Foreskin keratinocyte (primary cell): ENCODE measurements at places on chromosomes 6 and 20. TPM values are rescaled to one million over a fixed set of nuclear protein-coding genes. Genes with fewer than 3 reads are reported as not detected.

PARD6B gene
- polyA plus RNA-seq: 1.0 and 1.1 TPM in 2 replicates

NKX2-2 gene
- polyA plus RNA-seq: not detected in 2 replicates

BCAS4 gene
- 20.6 and 23.5 TPM in 2 replicates for polyA plus RNA-seq

TRIM38 gene
- polyA plus RNA-seq: 2.9 and 3.0 TPM in 2 replicates

GPX6 gene
- polyA plus RNA-seq: not detected in 2 replicates

TRIM10 gene
- polyA plus RNA-seq: not detected in 2 replicates

OR2J3 gene
- polyA plus RNA-seq: not detected in 2 replicates

NR2E1 gene
- polyA plus RNA-seq: not detected in 2 replicates

RIPOR2 gene
- not detected in 2 replicates for polyA plus RNA-seq

ZC2HC1B gene
- polyA plus RNA-seq: not detected in 2 replicates

SIGLEC1 gene
- not detected in 2 replicates for polyA plus RNA-seq

OR2J2 gene
- not detected in 2 replicates for polyA plus RNA-seq

SLC32A1 gene
- polyA plus RNA-seq: not detected in 2 replicates

PRPF6 gene
- 40.3 and 42.6 TPM in 2 replicates for polyA plus RNA-seq

DLL1 gene
- polyA plus RNA-seq: 5.8 and 11.3 TPM in 2 replicates

CRIP3 gene
- polyA plus RNA-seq: 0.25 and 0.37 TPM in 2 replicates

RHAG gene
- not detected in 2 replicates for polyA plus RNA-seq

EYS gene
- polyA plus RNA-seq: 0.03 and 0.12 TPM in 2 replicates

VSX1 gene
- not detected in 2 replicates for polyA plus RNA-seq

DAAM2 gene
- polyA plus RNA-seq: not detected in 2 replicates

NKAIN2 gene
- polyA plus RNA-seq: not detected in 2 replicates

LINC00237 gene
- not detected in 2 replicates for polyA plus RNA-seq

ERGIC3 gene
- 181 and 191 TPM in 2 replicates for polyA plus RNA-seq

SLC26A8 gene
- polyA plus RNA-seq: 0.01 and 0.13 TPM in 2 replicates

ADGRF5 gene
- not detected in 2 replicates for polyA plus RNA-seq
